Stimulated activated CD8-positive, alpha-beta memory T cell treated with anti-CD3 and anti-CD28 coated beads, Interleukin-4, amount 100 ng/mL, for 4 hours (primary cell): ENCODE measurements at places on chromosomes 11 and 22.

GRCh38 chr11:102493524-102493923 lies 37.0 kb downstream of the MMP7 start:
- DNase-seq = no peak

- no peak for DNase-seq
These were observed 44.4 kb downstream of the INSC start for GRCh38 chr11:15159085-15159484.

- DNase-seq = no peak
These were observed 119.5 kb downstream of the SNX19 start for GRCh38 chr11:130796828-130797227.

GRCh38 chr11:31160504-31161422 lies 208.8 kb downstream of the DCDC1 start:
- no peak for DNase-seq

GRCh38 chr11:1014276-1014675 lies 22.2 kb downstream of the MUC6 start:
- no peak for DNase-seq

- DNase-seq = peak; percentile 66
These were observed at the start of gene VPS51 for GRCh38 chr11:65095974-65096806. TSS of gene VPS51 (plus strand) at chr11:65096214. CDS start at chr11:65096251, 37 bp downstream.

- DNase-seq = no peak
These were observed 1.1 kb downstream of the LRRC55 start for GRCh38 chr11:57182896-57183295.

DNA sequence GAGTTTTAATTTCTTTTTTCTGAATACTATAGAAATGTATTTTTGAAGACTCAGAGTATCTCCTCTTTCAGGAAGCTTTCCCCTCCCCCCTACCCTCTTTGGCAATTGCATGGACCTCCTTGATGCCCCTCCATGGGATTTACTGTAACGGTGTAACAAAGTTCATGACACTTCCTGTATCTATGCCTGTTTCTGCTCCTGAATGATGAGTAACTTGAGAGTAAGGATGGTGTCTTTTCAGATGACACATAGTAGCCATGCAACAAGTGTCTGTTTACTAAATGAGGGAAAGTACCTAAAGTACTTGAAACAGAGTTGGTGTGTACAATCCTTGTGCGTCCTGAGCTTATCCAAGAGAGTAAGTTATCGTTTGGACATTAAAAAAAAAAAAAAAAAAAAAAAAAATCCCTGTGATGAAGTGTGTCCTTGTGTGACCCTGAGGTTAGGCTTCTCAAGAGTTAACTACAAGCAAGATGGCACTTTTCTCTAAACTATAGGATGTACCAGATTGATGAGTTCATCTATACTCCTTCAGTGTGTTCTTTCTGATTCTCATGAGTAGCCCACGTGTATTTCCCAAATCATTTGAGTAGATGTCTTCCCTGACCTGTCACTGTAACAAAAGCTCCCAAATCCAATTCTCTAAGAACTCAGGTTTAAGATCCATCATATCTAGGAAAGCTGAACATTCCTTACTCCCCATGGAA lies 7.4 kb downstream of the ETS1 start:
- DNase-seq = no peak

DNA sequence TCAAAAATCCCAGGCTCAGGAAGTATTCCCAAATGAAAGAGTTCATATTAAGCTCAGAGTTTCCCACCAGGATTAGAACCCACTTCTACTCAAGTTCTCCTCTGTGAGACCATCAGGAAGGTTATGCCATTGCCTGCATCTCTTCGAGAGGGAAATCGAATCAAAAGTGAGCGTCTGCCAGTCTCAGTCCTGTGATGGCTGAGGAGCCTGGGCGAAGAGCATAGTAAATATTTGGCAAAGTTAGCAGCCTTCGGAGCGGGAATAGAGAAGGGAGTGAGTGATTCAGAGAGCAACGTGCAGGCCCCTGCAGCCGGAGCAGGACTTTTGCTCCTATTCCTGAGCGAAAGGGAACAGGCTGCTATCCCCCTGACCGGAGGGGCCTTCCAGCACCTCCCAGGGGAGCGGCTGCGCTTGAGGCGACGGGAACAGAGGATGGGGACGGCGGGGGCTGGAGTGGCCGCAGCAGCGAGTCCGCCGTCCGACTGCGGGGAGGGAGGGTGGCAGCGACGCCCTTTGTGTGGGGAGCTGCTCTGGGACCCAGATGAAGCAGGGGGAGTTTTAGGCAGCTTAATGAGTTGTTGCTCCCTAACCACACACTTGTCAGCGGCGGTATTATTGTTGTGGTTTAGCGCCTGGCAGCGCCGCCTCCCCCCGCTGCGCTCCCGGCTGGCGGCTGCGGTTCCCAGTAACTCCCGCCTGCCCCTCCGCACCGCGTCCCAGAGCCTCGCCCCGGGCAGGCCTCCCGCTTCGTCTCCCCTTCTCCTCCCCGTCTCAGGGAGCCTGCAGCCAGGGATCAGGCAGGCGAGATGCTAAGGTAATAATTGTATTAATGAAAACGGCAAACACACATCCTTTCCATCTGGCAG lies 21.7 kb upstream of the NRGN start:
- DNase-seq = no peak

- DNase-seq = no peak
These were observed 28.3 kb upstream of the APOA1 start for GRCh38 chr11:116865696-116866095.

DNA sequence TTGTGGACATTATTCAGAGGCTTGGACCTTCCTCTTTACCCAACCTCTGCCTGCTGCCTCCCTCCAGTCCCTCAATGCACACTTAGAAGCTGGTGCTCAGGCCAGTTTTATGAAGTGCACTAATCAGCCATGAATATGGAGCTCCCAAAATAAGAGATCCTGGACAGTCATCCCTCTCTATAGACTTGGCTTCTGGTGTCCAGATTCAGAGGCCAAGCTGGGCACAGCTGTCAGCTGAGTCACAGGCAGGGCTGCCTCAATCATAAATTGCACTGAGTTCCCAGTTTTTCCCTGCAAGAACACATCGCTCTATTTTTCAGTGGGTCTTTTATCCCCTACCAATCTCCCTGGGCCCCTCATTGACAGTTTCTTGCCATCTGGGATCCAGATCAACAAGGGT lies 161.7 kb upstream of the CADM1 start:
- no peak for DNase-seq

GRCh38 chr22:39543095-39543494 lies 10.5 kb upstream of the RPS19BP1 start:
- no peak for DNase-seq

DNA sequence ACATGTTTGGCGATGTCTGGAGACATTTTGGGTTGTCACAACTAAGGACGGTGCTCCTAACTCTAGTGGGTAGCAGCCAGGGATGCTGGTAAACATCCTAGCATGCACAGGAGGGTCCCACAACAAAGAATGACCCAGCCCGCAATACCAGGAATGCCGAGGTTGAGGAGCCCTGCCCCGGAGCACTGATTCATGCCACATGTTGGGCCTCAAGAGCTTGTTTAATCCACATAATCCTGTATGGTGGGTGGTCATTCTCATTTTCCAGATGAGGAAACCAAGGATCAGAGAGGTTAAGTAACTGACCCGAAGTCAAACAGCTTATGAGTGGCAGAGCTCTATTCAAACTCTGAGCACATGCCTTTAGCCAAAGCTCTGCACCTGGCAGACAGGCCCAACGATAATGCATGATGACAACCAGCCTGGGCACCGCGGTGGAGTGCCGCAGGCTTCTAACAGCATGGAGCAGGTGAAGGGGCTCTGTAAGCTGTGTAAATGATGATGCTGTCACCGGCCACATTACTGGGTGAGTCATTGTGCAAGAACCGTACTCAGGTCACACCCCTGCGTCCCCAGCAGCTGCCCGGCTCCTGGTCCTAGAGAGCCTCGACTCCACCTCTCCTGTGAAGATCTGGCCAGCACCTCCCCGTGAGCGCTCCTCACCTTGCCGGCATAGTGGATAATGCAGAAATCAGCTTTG lies 58.6 kb downstream of the APOL1 start:
- no peak for DNase-seq

- no peak for DNase-seq
These were observed 400.0 kb downstream of the LARGE1 start for GRCh38 chr22:33519974-33520903.

DNA sequence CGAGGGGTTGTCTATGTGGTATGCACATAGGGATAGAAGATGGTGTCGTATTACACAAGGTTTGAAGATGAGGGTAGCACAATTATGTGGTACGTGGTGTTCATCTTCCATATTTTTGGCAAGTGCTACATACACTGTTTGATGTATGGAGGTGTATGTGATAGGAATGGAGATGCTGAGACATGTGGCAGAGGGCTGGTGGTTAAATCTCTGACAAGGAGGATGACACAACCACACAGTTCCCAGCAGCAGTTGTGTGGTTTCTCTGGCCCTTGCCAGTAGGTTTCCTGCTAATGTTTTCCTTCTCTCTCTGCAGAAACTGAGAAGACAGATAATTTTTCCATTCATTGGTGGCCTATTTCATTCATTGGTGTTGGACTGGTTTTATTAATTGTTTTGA lies 17.0 kb downstream of the NCR3LG1 start:
- no peak for DNase-seq

GRCh38 chr11:76604626-76605241 lies 65.8 kb downstream of the LRRC32 start:
- DNase-seq = no peak

- no peak for DNase-seq
These were observed 890 bp upstream of the ARFGAP3 start for GRCh38 chr22:42857845-42858481.

DNA sequence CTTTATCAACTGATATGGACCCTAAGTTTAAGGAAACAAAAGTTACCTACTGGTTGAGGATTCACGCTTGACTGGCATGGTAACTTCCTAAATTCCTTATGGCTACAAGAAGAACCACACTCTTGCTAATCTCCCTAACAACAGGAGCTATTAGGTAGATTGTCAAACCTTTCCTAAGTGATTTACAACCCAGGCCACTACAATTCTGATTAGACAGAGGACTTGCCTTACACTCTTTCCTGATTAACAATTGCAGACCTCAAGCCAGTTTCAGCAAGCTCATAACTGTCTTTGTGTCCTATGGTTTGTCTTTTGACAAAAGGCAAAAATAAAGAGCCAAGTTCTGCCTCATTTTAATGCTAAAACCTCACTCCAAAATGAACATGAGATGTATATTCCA lies 16.3 kb downstream of the OR52K2 start:
- no peak for DNase-seq

- peak; percentile 52 for DNase-seq
These were observed 796 bp upstream of the YIF1A start for GRCh38 chr11:66289548-66290329.

DNA sequence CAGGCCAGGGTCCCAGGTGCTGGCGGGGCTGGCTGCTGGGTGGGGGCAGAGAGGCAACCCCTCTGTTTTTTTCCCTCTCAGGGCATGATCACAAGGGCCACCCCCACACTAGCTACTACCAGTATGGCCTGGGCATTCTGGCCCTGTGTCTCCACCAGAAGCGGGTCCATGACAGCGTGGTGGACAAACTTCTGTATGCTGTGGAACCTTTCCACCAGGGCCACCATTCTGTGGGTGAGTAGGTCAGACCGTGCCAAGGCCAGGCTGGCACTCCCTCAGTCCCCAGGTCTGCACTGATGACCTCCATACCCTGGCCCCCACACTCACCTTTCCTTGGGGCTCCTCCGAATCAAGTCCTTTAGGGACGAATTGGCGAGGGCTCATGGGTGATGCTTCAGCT lies 7.3 kb downstream of the TCN2 start:
- DNase-seq = no peak
